ENCODE measurements at places on chromosomes 5 and 9.
A peak's percentile ranks its signal among the peaks of the same experiment; 100 is the strongest.

DNA sequence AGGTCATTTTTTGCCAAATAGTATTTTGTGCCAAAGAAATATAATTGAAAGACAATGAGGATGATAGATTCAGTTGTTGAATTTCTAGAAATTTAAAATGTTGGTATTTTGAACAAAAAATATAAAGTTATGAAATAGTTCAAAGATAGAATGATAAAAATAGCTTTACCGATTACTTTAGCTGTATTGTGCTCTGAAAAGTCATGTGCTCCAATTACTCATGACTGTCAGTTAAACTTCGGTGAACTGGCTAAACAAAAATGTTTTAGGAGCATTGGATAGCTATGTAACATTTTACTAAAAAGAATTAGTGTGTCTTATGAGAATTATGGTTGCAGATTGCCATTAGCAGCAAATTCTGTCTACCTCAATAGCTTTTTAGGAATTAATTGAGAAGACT lies 177.3 kb upstream of the VCAN start:
- DNase-seq: no peak

- no peak for DNase-seq
Observed at GRCh38 chr9:121823451-121824169, 172.2 kb downstream of the DAB2IP start.

GRCh38 chr9:91937056-91937455 lies 13.0 kb downstream of the ROR2 start:
- DNase-seq: no peak

GRCh38 chr5:133155326-133155969 lies 103.6 kb downstream of the HSPA4 start:
- no peak for DNase-seq

DNA sequence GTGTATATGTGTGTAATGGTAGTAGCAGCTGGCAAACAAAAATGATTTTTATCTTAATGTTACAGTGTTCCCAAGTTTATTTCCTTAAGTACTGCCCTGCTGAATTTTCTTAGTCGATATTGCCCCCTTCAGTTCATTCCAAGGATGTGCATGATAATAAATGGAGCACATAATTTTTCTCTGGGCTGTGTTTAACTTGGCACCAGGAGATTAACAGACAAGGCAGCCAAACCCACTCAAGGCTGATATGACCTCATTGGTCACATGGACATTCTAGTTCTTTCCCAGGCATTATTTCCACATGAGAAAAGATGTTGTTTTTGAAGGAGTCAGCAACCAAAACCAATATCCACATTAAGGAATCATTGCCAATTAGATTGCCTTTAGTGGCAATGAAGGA lies 61.8 kb downstream of the COX7C start:
- DNase-seq: peak; percentile 59

DNA sequence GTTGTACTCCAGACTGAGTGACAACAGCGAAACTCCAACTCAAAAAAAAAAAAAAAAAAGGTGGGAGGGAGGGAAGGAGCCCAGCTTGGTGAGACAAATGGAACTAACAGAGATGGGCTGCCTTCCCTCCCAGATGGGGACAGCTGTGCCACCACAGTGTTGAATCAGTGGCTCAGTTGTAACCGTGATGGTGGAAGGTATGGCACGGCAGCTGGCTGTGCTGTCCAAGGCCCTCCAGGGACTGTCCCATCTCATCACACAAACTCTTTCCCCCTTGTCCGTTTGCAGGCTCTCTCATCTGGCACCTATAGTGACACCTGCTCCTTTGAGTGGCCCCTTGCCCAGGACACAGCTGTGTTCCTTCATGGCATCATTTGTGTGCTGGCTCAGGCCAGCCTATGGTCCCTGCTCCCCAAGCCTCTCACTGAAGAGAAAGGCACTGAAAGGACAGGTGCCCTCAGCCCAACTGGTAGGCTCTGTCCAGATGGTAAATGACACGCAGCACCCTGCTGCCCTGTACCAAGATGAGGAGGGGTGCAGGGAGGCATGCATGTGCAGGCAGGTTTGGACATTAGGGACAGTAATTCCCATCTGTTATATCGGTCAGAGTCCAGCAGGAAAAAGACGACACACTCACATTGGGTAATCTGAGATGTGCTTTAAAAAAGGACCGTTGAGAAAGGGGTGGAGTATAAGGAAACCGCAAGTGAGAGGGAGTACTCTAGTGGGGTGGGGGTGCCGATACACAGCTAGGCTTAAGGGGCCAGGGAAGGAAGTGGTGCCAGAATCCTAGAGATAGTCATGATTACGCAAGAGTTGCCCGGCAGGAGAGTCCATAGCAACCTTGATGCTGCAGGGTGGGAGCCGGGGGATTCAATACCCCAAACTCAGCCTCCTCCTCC lies 4.3 kb downstream of the SMIM33 start:
- DNase-seq: no peak

DNA sequence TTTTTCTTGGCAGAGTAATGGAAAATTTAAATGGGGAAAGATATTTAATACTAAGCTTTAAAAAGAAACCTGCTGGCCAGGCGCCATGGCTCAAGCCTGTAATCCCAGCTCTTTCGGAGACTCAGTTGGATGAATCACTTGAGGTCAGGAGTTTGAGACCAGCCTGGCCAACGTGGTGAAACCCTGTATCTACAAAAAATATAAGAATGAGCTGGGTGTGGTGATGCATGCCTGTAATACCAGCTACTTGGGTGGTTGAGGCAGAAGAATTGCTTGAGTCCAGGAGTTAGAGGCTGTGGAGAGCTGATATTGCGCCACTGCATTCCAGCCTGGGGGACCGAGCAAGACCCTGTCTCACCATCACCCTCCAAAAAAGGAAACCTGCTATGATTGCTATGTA lies 32.8 kb downstream of the TUT7 start:
- peak; percentile 98 for DNase-seq

- DNase-seq: no peak
Observed at GRCh38 chr9:13942201-13942600, 371.7 kb downstream of the NFIB start.

- DNase-seq: no peak
Observed at GRCh38 chr5:39282561-39282960, 63.2 kb upstream of the FYB1 start.

DNA sequence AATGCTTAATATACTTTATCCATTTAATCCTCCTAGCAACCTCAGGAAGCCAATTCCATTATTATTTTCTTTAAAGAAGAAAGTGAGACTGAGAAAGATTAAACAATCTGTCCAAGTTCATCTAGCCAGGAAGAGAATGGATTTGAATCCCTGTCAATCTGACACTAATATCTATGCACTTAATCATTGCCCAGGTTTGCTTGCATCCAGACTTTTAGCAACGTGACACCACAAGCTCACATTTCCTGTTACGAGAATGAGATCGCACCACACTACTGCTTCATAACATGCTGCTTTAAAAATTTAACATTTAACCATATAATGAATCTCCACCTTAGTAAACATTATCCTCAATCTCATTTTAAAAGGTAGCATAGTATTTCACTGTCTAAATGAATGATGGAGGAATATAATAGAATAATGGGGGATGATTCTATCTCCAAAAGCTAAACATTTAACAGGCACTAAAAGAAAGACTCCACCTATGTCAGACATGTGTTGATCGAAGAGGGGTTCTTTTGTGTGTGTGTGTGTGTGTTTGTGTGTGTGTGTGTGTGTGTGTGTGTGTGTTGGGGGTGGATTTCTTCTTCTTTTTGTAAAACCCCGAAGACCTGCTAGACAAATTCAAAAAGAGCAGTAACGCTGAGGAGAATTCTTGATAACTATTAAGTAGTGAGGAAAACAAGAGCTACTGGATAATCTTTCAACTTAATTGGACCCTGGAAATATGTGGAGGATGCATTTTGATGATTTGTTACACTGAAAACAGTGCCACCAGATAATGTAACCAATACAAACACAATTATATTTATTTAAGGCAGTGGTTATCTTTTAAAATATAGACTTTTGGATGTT lies 138.7 kb upstream of the NR3C1 start:
- DNase-seq: no peak

GRCh38 chr9:4861736-4862451 lies 69.2 kb downstream of the RCL1 start:
- no peak for DNase-seq

- DNase-seq: no peak
Observed at GRCh38 chr9:131337131-131337848, 47.8 kb downstream of the PLPP7 start.

DNA sequence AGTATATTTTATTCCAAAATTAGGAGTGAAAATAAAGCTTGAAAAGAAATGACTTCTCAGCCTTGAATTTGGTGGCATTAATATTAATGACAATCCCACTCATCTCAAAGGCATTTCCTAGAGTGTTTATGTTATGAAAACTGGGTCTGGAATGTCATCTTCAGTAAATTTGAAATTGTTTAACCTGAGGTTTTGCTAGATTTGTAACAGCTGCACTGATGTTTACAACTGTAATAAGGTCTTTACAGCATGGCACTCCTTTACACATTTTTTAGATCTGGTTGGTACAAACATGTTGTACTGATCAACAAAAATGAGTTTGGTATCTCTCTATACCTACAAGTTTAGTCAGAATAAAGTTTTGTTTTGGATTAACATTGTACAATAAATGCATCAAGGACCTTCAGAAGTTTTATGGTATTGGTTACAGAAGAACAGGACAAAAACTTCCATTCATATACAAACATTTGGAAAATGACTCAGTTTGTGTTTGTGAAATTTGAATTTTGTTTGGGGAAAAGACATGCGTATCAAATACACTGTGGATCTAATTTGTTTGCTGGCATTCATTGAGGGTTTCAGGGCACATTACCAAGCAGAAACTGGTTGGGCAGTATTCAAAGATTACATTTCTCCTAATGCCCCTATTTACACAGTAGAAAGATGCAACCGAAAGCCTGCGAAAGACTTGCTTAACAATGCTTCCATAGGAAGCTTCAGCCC lies 11.6 kb downstream of the FANCC start:
- no peak for DNase-seq

DNA sequence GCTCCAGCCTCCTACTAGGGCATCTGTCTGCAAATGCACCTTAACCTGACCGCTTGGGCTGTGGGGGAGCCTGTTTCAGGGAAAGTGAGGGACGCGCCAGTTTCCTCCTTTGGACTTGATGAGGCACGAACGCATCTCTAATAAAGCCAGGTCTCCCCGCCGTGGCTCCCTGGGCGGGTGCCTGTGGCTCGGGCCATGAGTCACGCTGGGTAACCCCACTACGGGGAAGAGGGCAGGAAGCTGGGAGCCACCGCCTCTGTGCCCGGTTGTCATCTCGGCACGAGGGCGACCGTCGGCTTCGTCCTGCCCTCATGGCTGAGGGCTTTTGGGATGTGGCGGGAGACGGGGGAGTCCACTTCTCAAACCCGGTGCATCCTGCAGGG lies 12.1 kb downstream of the NOTCH1 start:
- no peak for DNase-seq

DNA sequence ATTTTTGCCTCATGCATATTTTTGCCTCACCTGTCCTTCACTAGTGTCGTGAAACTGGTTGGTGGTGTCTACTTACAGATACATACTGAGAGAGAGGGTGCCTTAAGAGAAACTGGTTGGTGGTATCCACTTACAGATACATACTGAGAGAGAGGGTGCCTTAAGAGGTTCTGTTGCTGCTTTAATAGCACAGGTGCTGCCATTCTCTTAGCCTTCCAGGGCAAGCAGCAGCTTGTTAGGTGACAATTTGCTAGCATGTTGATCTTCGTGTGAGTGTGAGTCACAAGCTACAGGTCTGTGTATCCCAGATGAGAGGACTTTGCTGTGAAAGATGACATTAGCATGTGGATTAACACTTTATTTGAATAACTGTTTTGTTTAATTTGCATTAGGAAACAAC lies 1.4 kb downstream of the PTTG1 start:
- DNase-seq: no peak

- no peak for DNase-seq
Observed at GRCh38 chr5:151106043-151106442, 25.2 kb upstream of the TNIP1 start.

- DNase-seq: no peak
Observed at GRCh38 chr5:369151-369868, 47.8 kb downstream of the AHRR start.

DNA sequence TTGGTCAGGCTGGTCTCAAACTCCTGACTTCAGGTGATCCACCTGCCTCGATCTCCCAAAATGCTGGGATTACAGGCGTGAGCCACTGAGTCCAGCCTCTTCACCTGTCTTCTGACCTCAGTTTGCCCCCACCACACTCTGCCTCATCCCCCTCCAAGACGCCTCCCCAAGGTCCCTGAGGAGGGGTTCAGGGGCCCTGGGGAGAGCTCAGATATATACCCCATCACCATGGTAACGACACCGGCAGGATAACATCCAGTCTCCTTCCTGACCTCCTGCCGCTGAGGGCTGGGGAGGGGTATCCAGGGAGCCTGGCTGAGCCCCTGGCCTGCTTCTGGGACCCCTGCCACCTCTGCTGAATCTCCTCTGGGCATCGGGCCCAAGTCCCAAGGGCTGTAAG lies 19.7 kb upstream of the PSD2 start:
- DNase-seq: no peak

- peak; percentile 9 for DNase-seq
Observed at GRCh38 chr5:39283231-39283818, 64.0 kb upstream of the FYB1 start.

GRCh38 chr5:97478483-97478882 lies 295.4 kb upstream of the RIOK2 start:
- DNase-seq: no peak

DNA sequence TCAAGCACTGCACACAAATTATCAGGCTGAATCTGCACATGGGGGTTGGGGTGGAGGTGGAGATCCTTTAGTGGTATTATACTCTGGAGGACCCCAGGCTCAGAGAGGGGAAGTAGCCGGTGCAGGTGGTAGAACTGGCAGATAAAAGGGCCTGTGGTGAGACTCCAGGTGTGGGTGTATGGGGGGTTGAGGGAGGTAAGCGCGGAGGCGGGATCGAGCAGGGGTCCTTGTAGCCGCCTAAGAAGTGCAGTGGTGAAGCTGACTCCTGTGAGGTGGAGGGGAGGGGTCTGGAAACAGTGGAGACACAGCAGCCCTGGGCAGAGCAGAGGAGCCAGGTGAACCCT lies 841 bp downstream of the ACSL6 start:
- DNase-seq: no peak

DNA sequence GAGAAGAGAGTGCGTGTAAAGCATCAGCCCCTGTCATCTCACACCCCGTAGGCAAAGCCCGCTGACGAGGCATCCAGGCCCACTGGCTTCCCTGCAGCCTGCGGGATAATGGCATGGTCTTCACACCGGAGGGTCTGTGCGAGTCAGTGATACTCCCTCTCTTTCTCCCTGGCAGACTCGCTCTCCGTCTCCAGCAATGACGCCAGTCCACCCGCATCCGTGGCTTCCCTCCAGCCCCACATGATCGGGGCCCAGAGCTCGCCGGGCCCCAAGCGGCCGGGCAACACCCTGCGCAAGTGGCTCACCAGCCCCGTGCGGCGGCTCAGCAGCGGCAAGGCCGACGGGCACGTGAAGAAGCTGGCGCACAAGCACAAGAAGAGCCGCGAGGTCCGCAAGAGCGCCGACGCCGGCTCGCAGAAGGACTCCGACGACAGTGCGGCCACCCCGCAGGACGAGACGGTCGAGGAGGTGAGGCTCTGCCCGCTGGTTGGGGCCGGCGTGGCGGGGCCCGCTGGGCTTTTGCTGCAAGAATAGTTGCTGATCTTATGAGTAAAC lies 120.7 kb upstream of the OTULINL start:
- DNase-seq: no peak
